ENCODE measurements at places on chromosomes 13 and 19.

GRCh38 chr19:18590273-18591272, 2.0 kb downstream of the REX1BD start:
- DNase-seq, result no peak

GRCh38 chr13:32297206-32297605, 18.0 kb downstream of the ZAR1L start:
- DNase-seq, result no peak

DNA sequence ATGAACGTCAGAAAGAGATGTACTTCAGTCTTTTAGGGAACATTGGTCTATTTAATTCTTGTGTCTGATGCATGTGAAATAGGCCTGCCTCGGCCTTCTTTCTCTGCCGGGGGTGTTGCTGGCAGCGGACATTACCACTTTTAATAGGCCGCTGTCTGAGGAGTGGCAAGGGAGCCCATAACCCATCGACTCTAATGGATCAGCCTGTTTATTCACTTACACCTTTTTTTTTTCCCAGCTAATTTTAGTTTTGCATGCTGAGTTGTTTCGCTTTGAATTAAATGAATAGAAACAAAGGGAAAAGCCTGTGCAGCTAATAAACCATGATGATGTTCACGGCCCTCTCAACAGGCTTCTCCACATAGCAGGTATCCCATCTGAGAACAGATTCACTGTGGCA, 78.4 kb downstream of the KCTD15 start:
- DNase-seq, result no peak

GRCh38 chr13:28734906-28735305, 16.1 kb upstream of the SLC46A3 start:
- DNase-seq, result no peak

DNA sequence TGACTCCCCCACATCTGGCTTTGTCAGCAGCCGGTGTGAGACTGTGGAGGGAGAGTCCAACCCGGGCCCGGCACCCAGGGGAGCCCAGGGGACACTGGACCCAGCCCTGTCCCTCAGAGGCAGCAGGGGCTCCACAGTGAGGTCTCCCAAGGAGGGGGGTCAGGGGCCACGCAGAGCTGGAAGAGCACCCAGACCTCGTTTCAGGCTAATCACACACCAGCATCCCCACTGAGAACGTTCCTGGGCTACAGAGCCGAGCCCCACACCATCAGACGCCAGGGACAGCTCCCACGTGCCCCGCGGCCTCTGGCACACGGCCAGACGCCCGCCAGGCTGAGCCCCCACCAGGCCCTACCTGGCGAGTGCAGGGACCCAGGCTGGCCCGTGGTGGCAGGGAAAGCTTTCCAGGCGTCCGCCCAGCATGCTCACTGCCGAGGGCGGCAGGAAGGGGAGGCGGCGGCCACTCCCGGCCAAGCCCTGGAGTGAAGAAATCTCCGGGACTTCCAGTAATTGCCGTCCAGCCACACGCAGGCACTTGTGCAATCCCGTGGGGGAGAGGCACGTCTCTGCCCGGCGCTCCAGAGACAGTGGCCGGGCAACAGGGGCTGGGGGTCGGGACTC, 19.2 kb downstream of the SBNO2 start:
- DNase-seq, result no peak

All from urothelium cell line (cell line).